ENCODE measurements at places on chromosomes 4 and X. TPM values are rescaled to one million over a fixed set of nuclear protein-coding genes. Genes with fewer than 3 reads are reported as not detected.
A peak's percentile ranks its signal among the peaks of the same experiment; 100 is the strongest.

- no peaks in the 10 kb centered on the region for H3K36me3 ChIP-seq
- H3K27me3 ChIP-seq: no peaks in the 10 kb centered on the region
- no peak overlapping the region for H3K4me3 ChIP-seq
- DNase-seq: no peak
- H3K27ac ChIP-seq: no peak overlapping the region
- peaks cover 14% of the 10 kb centered on the region for H3K4me1 ChIP-seq
Measured at GRCh38 chr4:572594-572993, 3.5 kb downstream of the TMEM271 start.

DNA sequence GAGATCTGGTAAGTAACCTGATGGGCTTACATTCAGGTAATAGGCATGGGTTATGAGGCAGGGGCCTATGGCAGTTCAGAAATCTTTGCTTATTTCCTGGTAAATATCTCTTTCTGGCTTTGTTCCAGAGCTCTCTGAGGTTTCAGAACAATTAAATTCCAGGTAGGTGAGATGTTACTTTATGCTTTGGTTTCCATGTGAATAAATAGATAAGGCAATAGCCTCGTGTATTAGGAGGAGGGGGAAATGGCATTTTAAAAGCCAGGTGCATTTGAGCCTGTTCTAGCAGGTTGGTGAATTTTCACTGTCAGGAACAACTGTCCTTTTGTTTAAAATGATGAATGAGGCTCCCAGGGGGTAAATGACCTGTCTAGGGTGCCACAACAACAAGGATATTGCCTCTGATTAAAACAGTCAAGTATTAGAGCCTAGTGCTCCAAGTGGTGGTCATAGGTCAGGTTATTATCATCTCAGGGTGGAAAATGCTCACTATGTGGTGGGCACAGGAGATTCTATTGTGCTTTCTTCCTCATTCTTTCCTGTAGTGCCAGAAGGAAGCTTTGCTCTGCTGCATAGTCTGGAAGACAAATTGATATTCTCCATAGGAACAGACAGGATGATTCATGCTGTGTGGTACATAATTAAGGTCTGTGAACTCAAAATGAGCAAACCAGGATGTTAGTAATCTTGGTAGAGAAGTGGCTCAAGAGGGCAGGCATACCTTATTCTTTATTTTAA is 296.2 kb downstream of the INPP4B start:
- no peaks in the 10 kb centered on the region for H3K27me3 ChIP-seq
- H3K4me3 ChIP-seq: no peak overlapping the region
- H3K36me3 ChIP-seq: no peaks in the 10 kb centered on the region
- no peak for DNase-seq

- no peak overlapping the region for H3K4me3 ChIP-seq
- H3K36me3 ChIP-seq: no peaks in the 10 kb centered on the region
- no peak overlapping the region for H3K27ac ChIP-seq
- no peaks in the 10 kb centered on the region for H3K27me3 ChIP-seq
Measured at GRCh38 chr4:1471443-1472147, 65.4 kb upstream of the NKX1-1 start.

DNA sequence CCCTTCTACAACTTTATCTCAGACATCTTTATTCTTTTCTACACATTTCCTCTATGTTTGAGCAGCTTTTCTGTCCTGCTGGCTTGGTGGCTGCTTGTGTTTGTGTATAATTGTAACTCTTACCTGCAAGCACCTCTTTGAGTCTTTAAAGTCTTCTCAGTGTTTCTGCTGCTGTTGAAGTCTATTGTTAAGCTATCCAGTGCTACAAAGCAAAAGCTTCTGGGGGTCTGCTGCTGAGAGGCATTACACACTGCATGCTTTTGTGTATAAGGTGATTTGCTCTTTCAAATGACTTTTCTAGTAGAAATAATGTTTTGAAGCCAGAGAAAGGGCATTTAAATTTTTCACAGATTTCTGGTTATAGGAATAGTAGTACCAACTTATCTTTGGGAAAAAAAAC is 241.8 kb downstream of the DTHD1 start:
- no peak overlapping the region for H3K27ac ChIP-seq
- no peak for DNase-seq
- H3K27me3 ChIP-seq: no peaks in the 10 kb centered on the region

DNA sequence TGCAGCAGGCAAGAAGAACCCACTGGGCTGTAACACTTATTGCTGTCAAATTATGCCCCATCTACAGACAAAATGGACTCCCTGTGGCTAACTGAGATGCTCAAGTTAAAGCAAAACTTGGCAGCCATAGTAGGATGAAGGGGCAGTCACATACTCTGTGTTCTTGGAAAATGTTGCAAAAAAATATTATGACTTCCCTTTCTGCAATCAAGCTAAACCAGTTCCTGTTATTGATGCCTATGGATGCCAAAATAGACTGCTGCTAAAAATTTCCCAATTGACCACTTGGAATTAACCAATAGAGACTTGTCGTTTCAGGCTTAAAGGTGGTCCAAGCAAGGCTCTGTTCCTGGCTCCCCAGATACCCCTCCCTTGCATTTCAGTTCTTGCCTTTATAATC is 49.5 kb downstream of the IQCM start:
- no peak overlapping the region for H3K27ac ChIP-seq
- no peak for DNase-seq
- no peaks in the 10 kb centered on the region for H3K36me3 ChIP-seq
- no peaks in the 10 kb centered on the region for H3K27me3 ChIP-seq
- H3K4me3 ChIP-seq: no peak overlapping the region

GRCh38 chr4:3497523-3498389 is 34.5 kb downstream of the LRPAP1 start:
- H3K27me3 ChIP-seq: no peaks in the 10 kb centered on the region
- no peak for DNase-seq
- no peaks in the 10 kb centered on the region for H3K4me1 ChIP-seq
- peaks cover 19% of the 10 kb centered on the region for H3K36me3 ChIP-seq

GRCh38 chr4:88674979-88675378 is 22.6 kb downstream of the NAP1L5 start:
- H3K4me3 ChIP-seq: no peak overlapping the region
- no peak for DNase-seq
- H3K36me3 ChIP-seq: peaks cover 54% of the 10 kb centered on the region

- peaks cover 4% of the 10 kb centered on the region for H3K4me1 ChIP-seq
- H3K27ac ChIP-seq: no peak overlapping the region
- H3K27me3 ChIP-seq: no peaks in the 10 kb centered on the region
- DNase-seq: peak; percentile 51
- H3K36me3 ChIP-seq: no peaks in the 10 kb centered on the region
- H3K4me3 ChIP-seq: no peak overlapping the region
Measured at GRCh38 chrX:74506317-74507115, 85.2 kb downstream of the SLC16A2 start.

- H3K27ac ChIP-seq: peak within 1 kb of the TSS; percentile 95
- peak; percentile 95 for DNase-seq
- H3K4me3 ChIP-seq: peak within 1 kb of the TSS; percentile 65
- no peaks in the 10 kb centered on the region for H3K27me3 ChIP-seq
Measured at GRCh38 chr4:101790521-101791181, at the start of gene BANK1. TSS of gene BANK1 (plus strand) at chr4:101790730. CDS start at chr4:101790881, 151 bp downstream.

GRCh38 chr4:150874338-150875226 is 140.5 kb downstream of the LRBA start:
- H3K27me3 ChIP-seq: no peaks in the 10 kb centered on the region
- no peak overlapping the region for H3K4me3 ChIP-seq
- no peak for DNase-seq
- H3K36me3 ChIP-seq: peaks cover 7% of the 10 kb centered on the region
- H3K4me1 ChIP-seq: no peaks in the 10 kb centered on the region

DNA sequence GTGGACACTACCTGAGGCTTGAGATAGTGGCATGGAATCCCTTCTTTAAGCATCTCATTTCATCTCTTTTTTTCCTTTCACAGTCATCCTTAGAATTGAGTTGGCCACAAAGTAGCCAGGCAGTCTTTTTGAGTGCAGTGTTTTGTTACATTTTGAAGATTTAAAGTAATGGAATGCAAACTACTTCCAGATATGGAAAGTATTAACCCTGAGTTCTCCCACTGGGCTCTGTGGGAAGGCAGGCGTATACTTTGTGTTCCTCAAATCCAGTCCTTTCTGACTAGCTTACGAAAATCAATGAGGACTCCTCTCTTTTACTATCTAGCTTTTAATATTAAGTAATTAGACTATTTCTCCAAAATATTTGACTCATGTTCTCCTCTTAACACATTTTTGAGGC is 29.9 kb downstream of the PCDH10 start:
- no peaks in the 10 kb centered on the region for H3K36me3 ChIP-seq
- no peak overlapping the region for H3K27ac ChIP-seq
- H3K4me3 ChIP-seq: no peak overlapping the region
- no peak for DNase-seq

GRCh38 chrX:82748906-82749505 is 759.1 kb upstream of the POU3F4 start:
- DNase-seq: no peak
- H3K4me1 ChIP-seq: no peaks in the 10 kb centered on the region
- H3K36me3 ChIP-seq: no peaks in the 10 kb centered on the region
- no peak overlapping the region for H3K4me3 ChIP-seq
- H3K27ac ChIP-seq: no peak overlapping the region

GRCh38 chr4:147981305-147981704 is 249.4 kb downstream of the ARHGAP10 start:
- H3K4me1 ChIP-seq: no peaks in the 10 kb centered on the region
- H3K4me3 ChIP-seq: no peak overlapping the region
- no peaks in the 10 kb centered on the region for H3K27me3 ChIP-seq

GRCh38 chr4:25972984-25973745 is 59.1 kb downstream of the SMIM20 start:
- H3K27ac ChIP-seq: no peak overlapping the region
- H3K36me3 ChIP-seq: no peaks in the 10 kb centered on the region
- no peak for DNase-seq
- no peaks in the 10 kb centered on the region for H3K27me3 ChIP-seq
- peaks cover 24% of the 10 kb centered on the region for H3K4me1 ChIP-seq
- no peak overlapping the region for H3K4me3 ChIP-seq

DNA sequence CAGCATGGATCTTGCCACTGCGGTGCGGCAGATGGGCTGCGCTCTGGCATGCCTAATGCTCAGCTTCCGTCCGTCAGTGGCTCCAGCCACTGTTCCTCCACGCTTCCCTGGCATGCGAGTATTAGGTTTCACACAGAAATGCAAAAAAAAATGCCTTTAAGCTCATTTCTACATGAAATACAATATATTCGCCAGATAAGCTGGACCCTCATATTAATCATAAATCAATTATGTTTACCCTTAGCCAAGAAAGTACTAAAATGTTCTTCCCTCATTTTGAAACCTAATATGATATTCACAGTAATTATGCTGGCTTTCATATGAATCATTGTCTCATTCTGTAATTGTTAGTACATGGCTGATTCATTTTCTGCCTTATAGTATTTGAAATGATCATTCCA is 115.5 kb upstream of the FAM241A start:
- no peak overlapping the region for H3K4me3 ChIP-seq
- H3K4me1 ChIP-seq: no peaks in the 10 kb centered on the region
- no peak overlapping the region for H3K27ac ChIP-seq
- H3K36me3 ChIP-seq: no peaks in the 10 kb centered on the region

The MAGED4B gene
- total RNA-seq: 18.2 TPM

The FHIP1A gene
- total RNA-seq: 0.76 TPM

The CT45A7 gene
- not detected for total RNA-seq

The KIF4A gene
- total RNA-seq: 0.22 TPM

The ELOVL6 gene
- 0.22 TPM for total RNA-seq

The MPP1 gene
- total RNA-seq: 7.7 TPM

The SUPT20HL2 gene
- total RNA-seq: not detected

All from B cell (primary cell).